ENCODE measurements at places on chromosomes 2 and 18. TPM values are rescaled to one million over a fixed set of nuclear protein-coding genes. Genes with fewer than 3 reads are reported as not detected.

- no peak overlapping the region for H3K4me3 ChIP-seq
- no peaks in the 10 kb centered on the region for H3K4me1 ChIP-seq
- no peaks in the 10 kb centered on the region for H3K36me3 ChIP-seq
- H3K27me3 ChIP-seq = peaks cover 40% of the 10 kb centered on the region
These were observed 37.5 kb upstream of the SIX2 start for GRCh38 chr2:45046786-45047185.

- H3K36me3 ChIP-seq = no peaks in the 10 kb centered on the region
- H3K27ac ChIP-seq = no peak overlapping the region
- DNase-seq = no peak
- no peaks in the 10 kb centered on the region for H3K4me1 ChIP-seq
- no peak overlapping the region for H3K4me3 ChIP-seq
- no peaks in the 10 kb centered on the region for H3K27me3 ChIP-seq
These were observed 49.9 kb upstream of the TAF1B start for GRCh38 chr2:9793156-9793917.

DNA sequence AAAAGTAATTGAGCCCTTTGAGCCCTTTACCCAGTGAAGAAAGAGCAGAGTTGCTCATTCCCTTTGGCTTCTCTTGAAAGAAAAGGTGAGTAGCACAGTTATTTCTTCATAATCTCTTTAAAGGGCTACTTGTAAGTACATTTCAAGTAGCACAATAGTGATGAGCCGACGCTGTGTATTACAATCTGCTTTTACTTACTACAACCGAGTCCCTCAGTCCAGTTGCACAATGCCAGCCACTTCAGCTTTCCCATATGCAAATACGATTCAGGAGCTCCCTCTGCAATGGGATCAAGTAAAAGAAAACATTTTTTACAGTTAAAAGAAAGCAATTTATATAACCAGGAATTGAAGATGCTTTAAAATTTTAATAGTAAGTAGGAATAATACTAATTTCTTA lies 868.5 kb downstream of the RNF144A start:
- DNase-seq = no peak
- no peaks in the 10 kb centered on the region for H3K27me3 ChIP-seq
- H3K4me1 ChIP-seq = no peaks in the 10 kb centered on the region
- H3K27ac ChIP-seq = no peak overlapping the region
- no peaks in the 10 kb centered on the region for H3K36me3 ChIP-seq
- H3K4me3 ChIP-seq = no peak overlapping the region

- H3K27me3 ChIP-seq = no peaks in the 10 kb centered on the region
- peaks cover 13% of the 10 kb centered on the region for H3K4me1 ChIP-seq
- H3K27ac ChIP-seq = no peak overlapping the region
- DNase-seq = peak; percentile 43
- H3K36me3 ChIP-seq = no peaks in the 10 kb centered on the region
These were observed 13.3 kb upstream of the POLE4 start for GRCh38 chr2:74944987-74945787.

DNA sequence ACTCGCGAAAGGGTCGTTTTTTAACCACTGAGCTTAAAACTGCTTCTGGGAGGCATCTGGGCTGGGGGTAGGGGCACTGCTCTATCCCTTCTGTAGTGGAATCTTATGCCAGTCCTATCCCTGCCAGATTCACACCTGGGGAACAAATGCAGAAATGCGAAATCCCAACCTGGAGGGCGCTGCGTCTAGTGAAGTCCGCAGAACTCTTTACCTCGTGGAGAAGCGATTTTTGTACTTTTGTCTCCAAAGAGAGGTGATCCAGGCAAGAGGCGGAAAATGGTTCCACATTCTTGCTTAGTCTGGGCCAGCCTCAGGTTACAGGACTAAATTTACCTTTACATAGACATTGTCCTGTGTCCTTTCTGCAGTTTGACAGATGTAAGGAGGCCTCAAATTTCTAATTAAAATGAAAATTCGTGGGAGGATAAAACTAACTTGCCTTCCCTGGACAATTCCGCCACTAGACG lies 10.4 kb downstream of the TBR1 start:
- H3K36me3 ChIP-seq = no peaks in the 10 kb centered on the region
- H3K4me1 ChIP-seq = no peaks in the 10 kb centered on the region

GRCh38 chr2:104584393-104584792 lies 269.5 kb upstream of the POU3F3 start:
- H3K36me3 ChIP-seq = no peaks in the 10 kb centered on the region
- H3K4me1 ChIP-seq = no peaks in the 10 kb centered on the region
- DNase-seq = no peak
- no peak overlapping the region for H3K4me3 ChIP-seq

- H3K36me3 ChIP-seq = no peaks in the 10 kb centered on the region
- H3K4me1 ChIP-seq = peaks cover 9% of the 10 kb centered on the region
- peak; percentile 55 for DNase-seq
- no peak overlapping the region for H3K4me3 ChIP-seq
These were observed 18.8 kb upstream of the FN1 start for GRCh38 chr2:215454519-215455246.

Gene EMX1
- total RNA-seq = not detected

Gene SULT1C2
- total RNA-seq = not detected

Gene CNTNAP5
- not detected for total RNA-seq

Gene NEB
- total RNA-seq = 1.3 TPM

Gene SPATA3
- not detected for total RNA-seq

Data from GM23248 (cell line).